ENCODE measurements at places on chromosomes 11 and 22.

GRCh38 chr11:61734767-61735166 is 17.7 kb upstream of the MYRF start:
- no peak for DNase-seq

DNA sequence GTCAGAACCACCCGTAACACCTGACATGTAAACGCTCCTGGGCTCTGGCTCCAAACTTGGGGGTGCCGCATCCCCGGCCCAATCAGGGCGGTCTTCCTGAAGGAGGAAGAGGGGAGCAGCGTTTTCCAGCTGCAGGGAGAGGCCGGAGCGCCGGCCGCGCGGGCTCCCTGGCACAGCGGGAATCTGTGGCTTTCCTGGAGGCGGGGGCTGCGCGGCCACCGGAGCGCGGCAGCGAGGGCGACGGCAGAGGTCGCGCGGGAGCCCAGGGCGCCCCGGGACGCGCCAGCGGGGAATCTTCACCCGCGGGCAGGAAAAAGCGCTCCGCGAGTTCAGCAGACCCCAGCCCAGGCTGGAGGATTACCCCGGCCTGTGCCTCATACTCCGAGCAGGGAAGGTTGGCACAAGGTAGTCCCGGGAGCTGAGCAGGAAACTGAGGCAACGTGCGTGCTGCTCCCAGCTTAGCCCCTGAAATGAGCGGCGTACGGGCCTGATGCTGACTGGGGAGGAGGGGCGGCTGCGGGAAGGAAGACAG is 600 bp upstream of the ESAM start:
- no peak for DNase-seq

DNA sequence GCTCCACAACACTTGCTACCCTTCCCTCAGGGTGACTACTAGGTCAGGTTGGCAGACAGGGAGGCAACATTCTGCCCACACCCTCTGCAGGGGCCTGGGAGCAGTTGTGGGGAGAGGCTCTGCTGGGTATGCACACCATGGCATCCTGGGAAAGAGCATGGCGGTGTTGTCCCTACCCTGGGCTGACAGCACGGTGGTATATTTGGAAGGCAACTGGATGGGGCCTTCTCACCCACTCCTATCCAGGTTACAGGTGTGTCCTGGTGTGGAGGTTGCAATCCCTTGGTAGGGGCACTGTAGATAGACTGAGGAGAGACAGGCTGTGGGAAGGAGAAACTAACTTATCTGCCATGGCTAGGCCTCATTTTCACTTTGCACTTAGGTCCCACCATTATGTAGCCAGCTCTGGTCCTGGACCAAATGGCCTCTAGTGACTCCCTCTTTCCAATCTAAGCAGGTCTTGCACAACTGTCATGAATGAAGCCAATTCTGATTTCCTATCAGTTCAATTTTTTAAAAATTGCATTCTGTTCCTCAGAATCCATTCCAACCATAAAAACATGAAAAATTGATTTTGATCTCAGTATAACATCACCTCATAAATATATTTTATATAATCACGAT is 54.0 kb upstream of the CD44 start:
- no peak for DNase-seq

GRCh38 chr11:32602657-32603415 is 19.2 kb downstream of the EIF3M start:
- DNase-seq, result no peak

DNA sequence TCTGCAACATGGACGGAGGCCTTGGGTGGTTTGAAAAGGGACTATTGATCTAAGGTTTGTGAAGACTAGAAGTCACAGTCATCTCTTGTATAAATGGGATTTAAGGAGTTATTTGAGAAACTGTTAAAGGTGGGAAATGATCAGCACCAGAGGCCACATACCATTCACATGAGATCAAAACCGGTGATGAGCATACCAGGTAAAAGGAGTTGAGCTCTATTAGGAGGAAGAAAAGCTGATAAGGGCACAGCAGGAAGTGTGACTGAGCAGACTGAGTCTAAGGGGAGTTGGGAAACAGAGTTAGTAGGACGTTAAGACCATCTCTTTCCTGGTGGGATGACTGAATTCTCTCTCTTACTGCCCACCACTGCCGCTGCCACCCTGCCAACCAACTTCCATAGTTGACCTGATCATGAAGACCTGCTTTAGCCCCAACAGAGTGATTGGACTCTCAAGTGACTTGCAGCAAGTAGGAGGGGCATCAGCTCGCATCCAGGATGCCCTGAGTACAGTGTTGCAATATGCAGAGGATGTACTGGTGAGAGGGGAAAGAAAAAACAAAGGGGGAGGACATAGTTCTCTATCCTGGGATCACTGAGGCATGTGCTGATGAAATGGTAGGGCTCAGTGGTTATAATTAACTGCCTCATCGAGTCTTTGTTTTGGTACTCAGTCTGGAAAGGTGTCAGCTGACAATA is 7.6 kb downstream of the EIF3F start:
- no peak for DNase-seq

DNA sequence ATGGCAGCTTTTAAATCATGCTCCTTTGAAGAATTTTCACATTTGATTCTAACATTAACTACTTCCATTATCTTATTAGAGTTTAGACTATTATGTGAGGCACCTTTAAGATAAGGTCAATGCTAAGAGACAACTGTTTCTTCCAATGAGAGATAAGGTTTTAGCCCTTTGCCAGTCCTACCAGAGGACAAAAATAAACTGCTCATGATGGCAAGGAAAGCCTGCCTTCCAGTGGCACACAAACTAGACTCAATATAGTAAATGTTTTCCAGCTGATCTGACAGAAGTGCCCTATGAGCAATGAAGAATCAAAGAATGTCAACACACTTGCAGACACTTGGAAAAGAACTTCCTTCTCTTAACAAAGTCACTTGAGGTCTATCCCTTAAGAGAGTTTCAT is 1152.4 kb upstream of the CCDC90B start:
- no peak for DNase-seq

DNA sequence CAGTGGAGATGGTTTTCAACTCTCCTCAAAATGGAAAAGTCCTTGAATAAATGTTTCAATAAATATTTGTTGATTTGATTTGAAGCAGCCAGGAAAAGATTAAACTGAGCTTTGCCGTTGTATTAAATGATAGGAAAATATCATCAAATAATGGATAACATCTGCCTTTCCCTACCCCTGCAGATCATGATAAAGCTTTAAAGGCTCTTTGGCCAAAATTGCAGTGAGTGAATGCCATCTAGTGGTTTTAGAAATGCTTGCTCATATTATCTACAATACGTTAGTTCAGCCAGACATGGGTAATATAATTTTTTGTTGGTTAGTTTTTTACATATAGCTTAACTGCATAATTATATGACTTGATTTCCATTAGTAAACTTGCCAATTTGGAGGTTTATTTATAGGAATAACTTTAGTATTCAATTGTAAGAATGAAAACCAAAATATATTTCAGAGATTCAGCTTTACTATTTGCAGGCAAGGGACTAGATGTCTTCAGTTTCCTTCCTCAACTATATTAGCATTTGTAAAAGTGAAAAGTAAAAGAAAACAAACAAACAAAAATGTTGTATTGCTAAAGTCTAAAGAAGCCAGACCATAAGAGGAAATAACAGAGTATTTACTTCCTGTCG is 159.2 kb downstream of the MSANTD4 start:
- peak; percentile 9 for DNase-seq

DNA sequence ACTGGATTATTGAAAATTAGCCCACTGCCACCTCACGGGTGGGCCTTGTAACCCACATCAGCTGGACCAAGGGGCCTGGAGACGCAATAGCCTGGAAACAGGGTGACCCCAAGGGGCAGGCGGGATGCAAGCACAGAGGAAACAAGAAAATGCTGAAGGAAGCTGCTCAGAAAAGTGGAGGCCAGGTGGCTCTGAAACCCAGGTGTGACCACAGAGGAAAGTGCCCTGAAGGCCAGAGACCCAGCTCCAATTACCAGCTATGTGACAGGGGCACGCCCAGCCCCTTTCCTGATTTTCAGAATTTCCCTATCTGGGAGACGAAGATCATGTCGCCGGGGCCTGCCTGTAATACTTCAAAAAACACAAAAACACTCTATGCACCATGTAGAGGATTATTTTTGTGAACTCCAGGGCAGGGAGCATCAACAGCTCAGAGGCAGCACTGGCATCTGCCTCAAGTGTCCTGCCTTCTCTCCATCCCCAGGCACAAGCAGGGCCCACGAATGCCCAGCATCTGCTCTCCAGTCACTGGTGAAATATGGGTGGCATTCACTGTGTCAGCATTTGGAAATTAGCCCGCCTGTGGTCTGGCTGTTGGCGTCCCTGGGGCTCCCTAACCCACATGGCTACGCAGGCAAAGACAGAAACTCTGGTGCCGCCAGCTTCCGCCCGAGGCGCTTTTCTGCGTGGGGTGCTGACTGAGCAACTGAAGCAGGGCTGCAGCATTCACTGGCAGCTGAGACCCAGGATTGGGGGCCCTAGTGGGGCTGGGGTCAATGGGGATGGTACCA is 6.3 kb downstream of the KCNJ1 start:
- DNase-seq, result peak; percentile 76
